ENCODE measurements at places on chromosomes 16 and 17.

DNA sequence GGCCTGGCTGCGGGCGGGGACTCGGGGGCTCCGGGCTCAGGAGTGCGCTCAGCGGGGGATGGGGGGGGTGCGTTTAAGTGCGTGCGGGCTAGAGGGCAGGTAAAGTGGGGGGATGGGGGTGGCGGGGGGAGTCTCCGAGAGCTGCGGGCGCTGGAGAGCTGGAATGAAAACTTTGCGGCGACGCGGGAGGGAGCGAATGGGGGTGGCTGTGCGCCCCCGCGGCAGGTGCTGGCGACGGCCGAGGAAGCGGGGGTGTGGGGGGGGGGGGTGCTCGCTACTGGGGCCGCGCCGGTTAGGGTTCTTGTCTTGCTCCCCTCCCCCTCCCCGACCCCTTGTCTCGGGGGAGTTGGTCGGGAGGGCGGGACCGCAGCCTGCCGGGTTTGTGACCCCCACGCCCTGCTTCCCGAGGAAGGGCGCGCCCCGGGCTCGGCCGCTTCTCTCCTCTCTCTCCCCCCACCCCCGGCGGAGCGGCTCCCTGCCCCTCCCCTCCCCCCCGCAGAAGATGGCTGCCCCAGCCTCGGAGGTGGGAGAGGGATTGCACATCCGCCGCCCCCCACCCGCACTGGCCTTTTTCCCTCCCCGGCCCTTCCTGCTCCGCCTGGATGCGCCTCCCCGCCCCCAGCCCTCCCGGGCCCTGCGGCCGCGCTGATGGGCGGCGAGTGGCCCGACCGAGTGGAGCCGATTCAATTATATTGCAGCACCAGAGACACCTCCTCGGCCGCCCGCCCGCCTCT, 649 bp downstream of the GSE1 start:
- no peak for DNase-seq

DNA sequence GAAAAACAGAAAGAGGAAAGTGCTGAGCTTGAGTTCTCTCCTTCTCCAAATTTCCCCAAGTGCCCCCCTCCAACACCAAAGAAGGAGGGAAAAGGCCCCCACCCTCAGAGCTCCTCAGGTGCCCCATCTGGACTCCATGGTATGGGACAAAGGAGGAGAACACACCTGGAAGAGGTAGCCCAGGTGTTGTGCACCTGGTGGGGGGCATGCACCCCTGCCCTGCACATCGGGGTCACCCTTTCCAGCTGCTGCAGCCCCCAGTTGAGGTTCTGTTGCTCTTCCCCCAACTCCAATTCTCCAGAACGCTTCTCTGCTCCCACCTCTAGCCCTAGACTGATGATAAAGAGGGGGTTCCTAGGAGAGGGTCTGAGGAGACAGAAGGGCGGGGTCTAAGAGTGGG, 3.0 kb upstream of the COL1A1 start:
- DNase-seq: no peak

DNA sequence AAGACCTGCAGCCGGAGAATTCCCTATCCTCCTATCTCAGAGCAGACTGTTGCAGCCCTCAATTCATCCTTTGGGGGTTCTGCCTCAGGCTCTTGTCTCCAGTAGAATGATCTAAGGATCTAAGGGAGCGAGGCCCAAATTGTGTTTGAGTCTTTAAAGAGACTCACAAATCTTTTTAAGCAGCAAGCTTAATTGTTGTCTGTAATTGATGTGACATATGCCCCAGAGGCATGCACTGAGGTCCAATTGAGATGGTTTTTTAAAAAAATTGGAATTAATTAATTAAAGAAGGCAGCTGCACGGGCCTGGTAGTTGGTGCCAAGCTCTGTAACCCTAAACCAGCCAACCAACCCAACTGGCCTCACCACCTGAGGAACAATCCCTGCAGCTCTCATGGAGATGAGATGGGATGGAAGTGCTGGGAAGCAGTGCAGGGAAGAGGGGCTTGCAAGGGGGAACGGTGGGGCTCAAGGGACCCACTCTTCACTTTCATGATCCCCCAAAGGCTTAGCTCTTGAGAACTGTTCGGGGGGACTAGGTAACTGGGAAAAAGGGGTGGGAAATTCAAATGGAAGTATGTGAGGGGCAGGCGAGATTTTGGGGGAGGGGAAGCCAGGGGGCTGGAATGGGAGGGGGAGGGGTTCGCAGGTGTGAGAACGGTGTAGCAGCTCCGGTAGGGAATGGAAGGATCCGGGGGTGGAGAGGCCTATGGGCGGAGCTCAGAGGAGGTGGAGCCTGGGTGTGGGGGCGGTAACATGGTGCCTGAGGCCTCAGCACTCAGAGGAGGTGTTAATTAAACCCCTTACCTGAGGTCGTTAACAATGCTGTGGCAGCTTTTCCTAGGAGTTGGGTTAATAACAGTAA, 9.2 kb upstream of the ZNF652 start:
- no peak for DNase-seq

DNA sequence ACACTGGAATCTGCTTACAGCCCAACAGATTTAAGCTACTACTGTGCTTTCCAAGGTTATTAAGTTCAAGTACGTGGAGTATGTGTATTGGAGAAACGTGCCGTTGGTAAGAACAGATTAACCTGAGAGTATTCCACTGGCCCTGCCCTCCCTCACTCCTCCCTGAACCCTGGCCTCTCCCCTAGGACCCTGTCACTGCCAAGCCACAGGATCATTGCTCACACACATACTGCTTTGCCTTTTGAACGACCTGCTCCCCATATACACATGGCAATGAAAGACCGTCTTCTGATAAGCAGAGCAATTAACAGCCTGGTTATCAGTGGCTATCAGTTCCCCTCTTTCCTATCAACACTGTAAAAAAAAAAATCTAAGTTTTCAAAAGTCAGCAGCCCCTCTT, 458.9 kb upstream of the DYNLRB2 start:
- no peak for DNase-seq

- DNase-seq: no peak
These were observed 59.9 kb downstream of the BEAN1 start for GRCh38 chr16:66486773-66487579.

DNA sequence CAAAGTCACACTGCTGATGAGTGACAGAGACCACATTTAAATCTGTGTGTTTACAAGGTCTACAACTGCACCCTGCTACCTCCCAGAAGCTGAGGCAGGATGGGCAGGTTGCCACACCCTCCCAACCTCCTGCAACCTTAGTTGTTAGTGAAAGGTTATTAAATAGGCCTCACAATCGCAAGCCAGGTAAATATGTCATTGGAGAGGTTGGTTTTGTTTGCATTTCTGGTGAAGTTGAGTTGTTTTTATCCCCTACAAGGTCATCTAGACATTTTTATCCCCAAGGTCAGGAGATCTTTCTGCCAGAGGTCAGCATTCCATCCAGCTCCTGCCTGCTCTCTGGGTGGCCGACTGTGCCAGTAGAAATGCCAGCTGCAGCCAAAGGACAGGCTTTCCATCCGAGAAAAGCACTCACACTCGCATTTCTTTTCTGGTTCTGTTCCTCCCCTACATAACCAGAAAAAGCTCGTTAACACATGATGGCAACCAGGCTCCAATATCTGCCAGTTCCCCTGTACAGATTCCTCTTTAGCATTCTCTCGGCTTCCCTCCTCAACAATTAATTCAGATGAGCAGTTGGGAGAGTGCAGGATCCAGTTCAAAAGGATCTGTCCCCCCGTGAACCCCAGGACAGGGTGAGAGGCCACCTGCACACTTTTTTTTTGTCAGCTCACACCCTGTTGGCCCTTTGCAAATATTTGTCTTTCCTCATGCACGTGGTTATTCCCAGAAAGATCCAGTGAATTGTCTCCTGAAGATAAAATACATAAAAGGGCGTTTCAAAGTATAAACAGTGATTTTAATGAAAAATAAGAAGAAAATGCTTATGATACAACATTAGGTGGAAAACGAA, 562.8 kb downstream of the MAF start:
- no peak for DNase-seq

DNA sequence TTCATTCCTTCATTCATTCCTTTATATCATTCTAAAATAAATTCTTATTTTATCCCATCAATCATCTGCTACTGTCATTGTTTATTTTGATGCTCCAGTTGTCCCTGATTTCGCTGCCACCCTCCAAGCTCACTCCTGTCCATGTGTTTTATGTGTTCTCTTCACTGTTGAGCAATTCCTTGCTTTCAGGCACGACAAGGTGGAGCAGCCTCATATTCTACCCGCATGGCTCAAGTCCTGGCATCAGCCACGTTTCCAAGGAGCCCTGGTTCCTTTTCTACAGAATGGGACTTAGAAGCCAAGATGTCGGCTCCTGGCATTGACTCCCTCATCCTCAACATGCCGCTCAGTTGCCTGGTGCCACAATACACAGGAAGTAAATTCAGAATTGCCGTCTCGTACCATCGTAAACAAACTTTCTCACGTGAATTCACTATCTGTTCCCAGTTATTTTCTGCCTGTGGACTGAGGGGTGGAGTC, 139.0 kb downstream of the RPTOR start:
- no peak for DNase-seq

DNA sequence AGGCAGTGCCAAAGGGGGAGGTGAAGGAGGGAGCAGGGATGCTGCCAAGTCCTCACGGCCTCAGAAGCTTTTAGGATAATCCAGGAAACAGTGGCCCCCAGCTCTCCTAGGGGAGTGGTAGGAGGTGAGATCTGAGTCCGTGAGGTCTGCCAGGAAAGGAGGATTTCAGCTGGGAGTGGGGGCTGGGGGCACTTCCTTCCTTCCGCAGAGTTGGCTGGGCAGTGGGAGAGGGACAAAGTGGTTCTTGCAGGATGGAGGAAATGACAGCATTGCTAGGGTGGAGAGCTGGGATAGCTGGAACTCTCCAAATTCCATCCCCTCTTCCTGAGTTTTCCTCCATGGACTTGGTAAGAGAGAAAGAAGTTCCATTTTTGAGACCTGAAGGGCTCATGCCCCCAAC, 4.8 kb upstream of the SP6 start:
- DNase-seq: no peak

- no peak for DNase-seq
These were observed 5.8 kb downstream of the PPY start for GRCh38 chr17:43936434-43936833.

DNA sequence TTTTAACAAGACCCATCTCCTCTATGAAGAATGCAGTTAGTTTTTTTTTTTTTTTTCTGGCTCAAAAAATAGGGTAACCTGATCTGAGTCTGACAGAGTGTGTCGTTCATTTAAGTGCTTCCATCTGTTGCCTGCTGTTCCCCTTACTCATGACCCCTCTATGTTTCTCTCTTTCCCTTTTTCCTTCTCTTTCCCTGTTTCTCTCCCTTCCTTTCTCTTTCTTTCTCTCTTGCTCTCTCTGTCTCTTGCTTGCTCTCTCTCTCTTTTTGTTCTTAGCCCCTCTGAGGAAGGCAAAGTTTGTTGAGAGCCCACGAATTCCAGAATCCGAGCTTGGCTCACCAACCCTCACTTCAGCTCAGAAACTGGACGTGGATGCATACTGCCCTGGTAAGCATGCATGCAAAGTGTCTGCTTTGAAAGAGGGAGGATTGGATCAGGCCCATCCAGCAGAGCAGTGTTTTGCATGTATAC, 185.0 kb downstream of the TANC2 start:
- DNase-seq: no peak
